ENCODE measurements at places on chromosomes 11 and 22.

DNA sequence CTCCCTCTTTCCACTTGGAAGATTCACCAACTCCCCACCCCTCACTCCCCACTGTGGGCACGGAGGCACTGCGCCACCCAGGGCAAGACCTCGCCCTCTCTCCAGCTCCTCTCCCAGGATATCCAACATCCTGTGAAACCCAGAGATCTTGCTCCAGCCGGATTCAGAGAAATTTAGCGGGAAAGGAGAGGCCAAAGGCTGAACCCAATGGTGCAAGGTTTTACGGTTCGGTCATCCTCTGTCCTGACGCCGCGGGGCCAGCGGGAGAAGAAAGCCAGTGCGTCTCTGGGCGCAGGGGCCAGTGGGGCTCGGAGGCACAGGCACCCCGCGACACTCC is 397 bp upstream of the CD44 start:
- no peak for DNase-seq

- DNase-seq = no peak
These were observed 126.9 kb downstream of the ARHGAP8 start for GRCh38 chr22:44879301-44879680.

- no peak for DNase-seq
These were observed 91.9 kb downstream of the CDKN1C start for GRCh38 chr11:2793701-2794045.

DNA sequence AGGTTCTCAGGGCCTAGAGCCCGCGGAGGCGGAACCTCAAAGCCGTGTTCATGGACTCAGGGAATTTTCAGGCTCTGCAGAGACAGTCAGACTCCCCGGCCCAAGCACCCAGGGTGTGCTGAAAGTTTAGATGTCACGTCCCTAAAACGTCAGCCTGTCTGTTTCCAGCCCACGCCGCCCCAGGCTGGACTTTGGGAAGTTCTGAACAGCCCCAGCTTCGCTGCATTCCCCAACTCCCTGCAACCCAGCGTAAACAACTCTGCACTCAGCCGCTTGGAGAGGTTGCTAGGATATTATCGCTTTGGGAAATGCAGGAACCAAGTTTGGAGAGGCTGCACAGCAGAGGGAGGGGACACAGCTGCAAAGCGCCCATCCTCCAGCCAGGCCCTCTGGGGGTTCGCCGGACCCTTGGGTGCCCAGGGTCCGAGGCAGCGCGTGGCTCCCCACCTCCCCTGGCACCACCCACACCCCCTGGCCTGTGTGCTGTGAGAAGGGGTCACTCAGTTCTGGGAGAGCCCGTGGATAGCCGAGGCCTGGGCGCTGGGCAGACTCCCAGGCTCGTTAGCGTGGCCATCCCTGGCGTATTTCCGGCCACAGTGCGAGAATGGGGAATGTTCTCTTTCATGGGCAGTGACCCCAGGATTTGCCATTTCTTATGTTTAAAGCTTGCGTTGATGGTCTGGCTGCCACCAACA is 120.5 kb upstream of the FGF3 start:
- DNase-seq = no peak

DNA sequence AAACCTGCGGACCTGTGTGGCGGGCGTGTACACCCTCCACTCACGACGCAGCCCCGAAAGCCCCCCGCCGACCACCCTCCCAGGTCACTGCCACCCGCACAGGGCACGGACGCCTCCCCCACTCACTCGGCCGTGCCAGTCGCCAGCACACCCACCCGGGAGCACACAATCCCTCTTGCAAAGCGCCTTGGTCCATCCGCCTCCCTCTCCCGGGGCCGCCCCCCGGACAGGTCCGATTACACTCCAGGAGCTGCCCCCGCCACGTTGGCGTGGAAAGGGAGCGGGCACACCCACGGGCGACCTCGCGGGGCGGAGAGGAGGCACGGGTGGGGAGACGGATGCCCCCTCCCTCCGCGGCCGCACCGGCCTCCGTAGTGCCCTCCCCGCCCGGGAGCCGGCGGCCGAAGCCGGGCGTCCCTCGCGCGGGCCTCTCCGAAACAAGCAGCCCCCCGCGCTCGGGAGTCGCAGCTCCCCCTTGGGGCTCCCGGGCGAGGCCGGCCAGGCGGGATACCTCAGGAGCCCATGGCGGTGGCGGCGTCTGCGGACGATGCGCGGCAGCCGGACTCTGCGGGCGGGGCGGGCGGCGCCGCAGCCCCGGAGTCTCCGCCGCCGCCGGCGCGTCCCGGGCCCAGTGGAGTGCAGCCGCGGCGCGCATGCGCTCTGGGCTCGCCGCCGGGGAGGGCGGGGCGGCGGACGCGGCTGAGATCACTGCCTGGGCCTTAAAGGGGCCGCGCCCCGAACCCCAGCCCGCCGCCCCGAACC is at the start of gene TMEM184B:
Gene TMEM184B, minus strand, starts transcription at position 638 of the 762 bp plus-strand sequence. CDS start 25,049 bp downstream, outside the sequence.
- peak; percentile 85 for DNase-seq

All from T-cell (primary cell).